Iris pigment epithelial cell (primary cell): ENCODE measurements at places on chromosomes 2 and 18.

DNA sequence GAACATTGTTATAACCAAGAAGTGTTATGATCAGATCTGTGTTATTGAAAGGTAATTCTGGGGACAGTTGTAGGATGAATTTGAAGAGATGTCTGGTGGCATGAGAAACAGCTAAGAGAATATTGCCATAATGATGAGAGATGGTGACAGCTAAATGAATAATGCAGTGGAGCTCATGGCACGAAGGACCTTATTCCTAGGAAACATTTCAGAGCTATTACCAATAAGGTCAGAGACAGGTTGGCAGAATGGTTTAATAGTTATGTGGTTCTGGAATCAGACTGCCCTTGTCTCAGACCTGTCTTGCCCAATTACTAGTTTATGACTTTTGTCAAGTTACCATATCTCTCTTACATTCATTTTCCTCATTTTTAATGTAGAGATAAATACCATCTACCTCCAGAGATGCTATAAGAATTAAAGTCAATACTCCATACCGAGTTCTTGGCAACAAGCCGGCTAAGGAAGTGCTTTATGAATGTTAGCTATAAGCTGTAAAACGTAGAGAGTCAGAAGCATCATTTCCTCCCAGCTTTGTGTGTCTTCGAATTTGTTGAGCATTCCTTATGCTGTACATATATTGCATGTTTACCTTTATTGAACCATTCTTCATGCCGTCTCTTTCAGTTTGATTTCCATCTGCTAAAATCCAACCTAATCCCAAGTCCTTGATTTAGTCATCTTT, 73.6 kb upstream of the COL5A2 start:
- DNase-seq: no peak

GRCh38 chr2:193502363-193503035, 1307.8 kb upstream of the TMEFF2 start:
- no peak for DNase-seq

DNA sequence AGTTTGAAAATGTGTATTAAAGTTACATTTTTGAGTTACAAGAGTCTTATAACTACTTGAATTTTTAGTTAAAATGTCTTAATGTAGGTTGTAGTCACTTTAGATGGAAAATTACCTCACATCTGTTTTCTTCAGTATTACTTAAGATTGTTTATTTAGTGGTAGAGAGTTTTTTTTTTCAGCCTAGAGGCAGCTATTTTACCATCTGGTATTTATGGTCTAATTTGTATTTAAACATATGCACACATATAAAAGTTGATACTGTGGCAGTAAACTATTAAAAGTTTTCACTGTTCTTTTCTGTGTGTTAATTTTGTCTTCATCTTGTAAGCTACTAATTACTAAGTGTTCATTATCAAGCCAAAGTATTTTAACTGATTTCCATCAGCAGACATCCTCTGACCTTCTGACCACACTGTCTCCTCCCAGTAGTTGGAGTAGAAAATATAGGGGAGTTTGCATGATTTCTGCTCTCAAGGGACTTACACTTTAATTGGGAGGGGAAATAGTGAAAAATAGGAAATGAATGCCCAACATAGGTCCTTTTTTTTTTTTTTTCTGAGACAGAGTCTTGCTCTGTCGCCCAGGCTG, 4.3 kb downstream of the PMAIP1 start:
- DNase-seq: peak; percentile 52

- DNase-seq: no peak
Measured at GRCh38 chr2:154960802-154961583, 262.5 kb downstream of the KCNJ3 start.

GRCh38 chr2:6968319-6969100, 51.3 kb downstream of the RNF144A start:
- peak; percentile 59 for DNase-seq

DNA sequence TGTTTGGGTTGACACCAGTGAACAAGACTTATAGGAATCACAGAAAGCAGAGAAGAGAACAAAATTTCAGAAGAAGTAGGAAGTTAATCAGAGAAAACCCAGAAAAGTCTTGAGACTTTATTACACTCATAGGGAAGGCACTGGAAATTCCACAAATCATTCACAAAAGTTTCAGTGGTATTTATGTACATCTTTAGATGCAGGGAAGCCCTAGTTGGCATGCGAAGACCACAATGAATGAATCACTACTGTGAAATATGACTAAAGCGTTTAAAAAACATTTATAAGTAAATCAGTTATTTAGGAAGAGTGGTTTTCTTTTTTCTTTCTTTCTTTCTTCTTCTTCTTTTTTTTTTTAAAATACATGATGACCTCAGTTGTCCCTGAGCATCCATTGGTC, 105.1 kb downstream of the NUP35 start:
- peak; percentile 69 for DNase-seq
